GDM1 (cell line): ENCODE measurements at places on chromosomes 16 and 17.

DNA sequence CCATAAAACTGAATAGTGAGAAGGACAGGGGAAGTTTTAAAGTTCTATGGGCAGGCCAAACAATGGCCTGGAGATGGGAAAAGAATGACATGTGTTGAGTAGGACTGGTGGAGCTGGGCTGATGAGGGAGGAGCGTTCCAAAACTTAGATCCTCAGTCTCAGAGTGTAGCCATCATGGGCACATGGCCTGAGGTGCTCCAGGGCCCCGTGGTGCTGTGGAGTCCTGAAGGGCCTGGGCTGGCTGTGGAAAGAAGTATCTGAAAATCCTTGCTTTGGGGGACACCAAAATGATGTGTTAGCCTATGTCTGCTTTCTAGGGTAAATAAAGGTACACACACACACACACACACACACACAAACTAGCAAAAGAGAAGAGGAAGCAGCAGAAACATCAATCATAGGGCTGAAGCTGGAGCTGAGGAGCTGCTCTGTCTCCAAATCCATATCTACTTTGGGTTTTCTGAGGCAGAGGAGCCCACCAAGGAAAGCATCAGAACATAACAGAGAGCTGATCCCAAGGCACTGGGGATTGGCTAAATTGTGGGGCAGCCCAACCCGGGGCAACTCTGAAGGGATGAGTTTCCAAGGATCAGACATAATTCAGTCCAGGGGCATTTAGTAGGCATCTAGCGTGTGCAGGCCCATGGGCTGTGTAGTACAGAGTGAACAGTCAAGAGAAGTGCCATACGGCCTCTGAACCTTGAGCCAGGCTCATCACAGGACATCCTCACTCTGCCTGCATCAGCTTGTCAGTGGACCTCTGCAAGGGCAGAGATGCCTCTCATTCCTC is 85.2 kb downstream of the C16orf78 start:
- no peak for DNase-seq

GRCh38 chr17:27986805-27987684 is 55.4 kb upstream of the NLK start:
- peak; percentile 67 for DNase-seq

GRCh38 chr17:75476752-75477489 is 20.5 kb downstream of the TMEM94 start:
- DNase-seq = no peak

DNA sequence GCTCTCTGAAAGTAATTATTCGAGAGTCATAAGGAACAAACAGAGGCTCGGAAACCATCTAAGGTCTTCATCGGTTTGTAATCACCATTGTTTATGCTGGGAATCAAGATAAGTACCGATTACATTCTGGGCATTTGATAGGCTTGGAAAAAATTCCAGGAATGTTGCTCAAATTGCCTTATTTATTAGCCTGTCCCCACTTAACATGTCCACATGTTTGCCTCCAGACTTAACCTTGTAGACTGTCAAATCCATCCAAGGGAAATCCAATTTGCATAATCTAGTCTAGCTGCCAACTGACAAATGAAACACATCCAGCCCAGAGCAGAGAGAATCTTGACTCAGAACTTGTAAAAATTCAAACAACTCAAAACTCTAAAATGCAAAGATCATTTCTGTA is 51.3 kb upstream of the TMC5 start:
- no peak for DNase-seq

DNA sequence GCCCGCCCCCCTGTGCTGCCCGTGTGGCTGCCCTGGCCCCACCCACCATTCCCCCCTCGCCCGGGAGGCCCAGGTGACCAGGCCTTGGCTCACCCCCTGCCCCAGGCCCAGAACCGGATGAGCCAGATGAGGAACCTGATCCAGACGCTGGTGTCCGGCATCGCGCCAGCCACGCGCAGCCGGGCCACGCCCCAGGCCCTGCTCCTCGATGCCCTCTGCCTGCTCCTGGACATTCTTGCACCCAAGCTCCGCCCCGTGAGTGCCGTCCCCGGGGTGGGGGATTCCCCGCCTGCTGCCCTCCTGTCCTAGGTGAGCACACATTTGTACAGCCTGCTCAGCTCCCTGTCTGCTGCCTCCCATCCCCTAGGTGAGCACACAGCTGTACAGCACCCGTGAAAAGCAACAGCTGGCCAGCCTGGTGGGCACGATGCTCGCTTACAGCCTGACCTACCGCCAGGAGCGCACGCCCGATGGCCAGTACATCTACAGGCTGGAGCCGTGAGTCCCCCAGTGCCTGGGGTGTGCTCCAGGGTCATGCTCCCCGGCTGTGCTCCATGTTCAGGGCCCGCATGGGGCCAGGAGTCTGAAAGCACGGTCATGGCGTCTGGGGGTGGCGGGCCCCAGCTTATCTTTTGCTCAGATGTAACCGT is 4.8 kb downstream of the GNG13 start:
- no peak for DNase-seq

DNA sequence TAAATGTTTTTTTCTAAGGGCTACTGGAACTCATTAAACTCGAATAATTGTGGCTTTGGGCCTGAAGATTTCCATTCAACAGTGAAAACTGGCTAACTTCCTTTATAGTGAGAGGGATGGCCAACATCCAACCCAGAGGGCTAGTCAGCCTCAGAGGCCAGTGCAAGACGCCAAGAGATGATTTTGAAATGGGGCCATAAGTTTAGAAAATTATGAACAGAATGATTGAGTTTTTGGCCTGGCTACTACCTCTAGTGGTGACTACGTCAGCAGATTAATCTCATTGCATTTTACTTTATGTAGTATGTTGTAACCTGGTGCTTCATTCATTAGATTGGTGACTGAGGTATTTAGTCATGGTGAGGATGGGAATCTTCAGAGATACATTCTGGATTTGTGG is 28.4 kb downstream of the HAPSTR1 start:
- no peak for DNase-seq

DNA sequence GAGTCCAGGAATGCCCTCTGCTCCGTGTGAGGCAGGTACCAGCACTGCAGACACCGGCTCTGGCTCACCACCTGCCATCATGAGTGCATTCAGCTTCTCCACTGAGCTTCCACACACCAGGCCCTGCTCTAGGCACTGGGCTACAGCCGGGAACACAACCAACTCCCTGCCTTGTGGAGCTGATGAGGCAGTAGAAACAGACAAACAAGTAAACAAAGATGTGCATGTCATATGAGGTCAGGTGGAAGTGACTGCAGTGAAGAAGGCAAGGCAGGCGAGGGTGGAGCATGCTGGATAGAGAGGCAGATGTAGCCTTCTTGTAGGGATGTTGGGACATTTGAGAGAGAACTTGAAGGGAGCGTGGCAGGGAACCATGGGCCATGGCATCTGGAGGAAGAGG is 5.0 kb downstream of the NLRC5 start:
- no peak for DNase-seq

- DNase-seq = no peak
Measured at GRCh38 chr16:35687071-35687470, 2227.7 kb downstream of the TP53TG3F start.

- no peak for DNase-seq
Measured at GRCh38 chr17:14149751-14150150, 80.4 kb downstream of the COX10 start.

- DNase-seq = no peak
Measured at GRCh38 chr16:4337540-4338088, 13.5 kb downstream of the PAM16 start.

DNA sequence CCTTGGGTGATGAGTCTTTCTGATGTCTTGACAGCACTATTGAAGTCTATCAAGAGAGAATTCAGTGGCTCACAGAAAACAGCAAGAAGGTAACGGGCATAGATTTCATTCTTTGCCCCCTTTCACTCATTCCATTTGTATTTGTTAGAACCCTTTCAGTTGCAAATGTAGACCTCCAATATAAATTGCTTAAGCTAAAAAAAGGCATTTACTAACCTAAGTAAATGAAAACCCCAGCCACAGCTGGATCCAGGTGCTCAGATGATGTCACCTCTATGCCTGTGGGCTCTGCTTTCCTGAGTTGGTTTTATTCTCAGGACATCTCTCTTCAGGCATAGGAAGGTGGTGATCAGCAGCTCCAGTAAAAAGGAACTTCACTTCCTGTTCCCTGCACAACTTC is 11.1 kb downstream of the VWA3A start:
- no peak for DNase-seq

DNA sequence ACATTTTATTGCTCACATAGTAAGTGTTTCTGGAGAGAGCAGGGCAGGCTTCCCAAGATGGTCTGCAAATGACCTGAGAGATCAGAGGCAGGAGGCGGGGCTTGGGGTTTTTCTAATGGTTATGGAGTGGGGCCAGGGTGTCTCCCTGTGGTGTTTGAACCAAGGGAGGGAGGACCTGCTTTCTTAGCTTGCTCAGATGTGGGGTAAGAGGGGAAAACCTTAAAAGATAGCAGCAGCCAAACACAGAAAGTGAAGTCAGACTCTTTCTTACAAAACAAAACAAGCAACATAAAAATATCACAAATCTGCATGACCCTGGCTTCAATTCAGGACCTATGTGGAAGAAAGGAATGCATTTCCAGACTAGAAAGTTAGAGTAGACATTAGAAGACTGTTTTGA is 22.9 kb upstream of the DNAJA2 start:
- no peak for DNase-seq

GRCh38 chr16:78686601-78687000 is 587.1 kb downstream of the WWOX start:
- DNase-seq = no peak

- no peak for DNase-seq
Measured at GRCh38 chr16:19328364-19328763, 42.8 kb downstream of the CLEC19A start.

- DNase-seq = no peak
Measured at GRCh38 chr16:88337021-88337420, 45.7 kb upstream of the ZNF469 start.

DNA sequence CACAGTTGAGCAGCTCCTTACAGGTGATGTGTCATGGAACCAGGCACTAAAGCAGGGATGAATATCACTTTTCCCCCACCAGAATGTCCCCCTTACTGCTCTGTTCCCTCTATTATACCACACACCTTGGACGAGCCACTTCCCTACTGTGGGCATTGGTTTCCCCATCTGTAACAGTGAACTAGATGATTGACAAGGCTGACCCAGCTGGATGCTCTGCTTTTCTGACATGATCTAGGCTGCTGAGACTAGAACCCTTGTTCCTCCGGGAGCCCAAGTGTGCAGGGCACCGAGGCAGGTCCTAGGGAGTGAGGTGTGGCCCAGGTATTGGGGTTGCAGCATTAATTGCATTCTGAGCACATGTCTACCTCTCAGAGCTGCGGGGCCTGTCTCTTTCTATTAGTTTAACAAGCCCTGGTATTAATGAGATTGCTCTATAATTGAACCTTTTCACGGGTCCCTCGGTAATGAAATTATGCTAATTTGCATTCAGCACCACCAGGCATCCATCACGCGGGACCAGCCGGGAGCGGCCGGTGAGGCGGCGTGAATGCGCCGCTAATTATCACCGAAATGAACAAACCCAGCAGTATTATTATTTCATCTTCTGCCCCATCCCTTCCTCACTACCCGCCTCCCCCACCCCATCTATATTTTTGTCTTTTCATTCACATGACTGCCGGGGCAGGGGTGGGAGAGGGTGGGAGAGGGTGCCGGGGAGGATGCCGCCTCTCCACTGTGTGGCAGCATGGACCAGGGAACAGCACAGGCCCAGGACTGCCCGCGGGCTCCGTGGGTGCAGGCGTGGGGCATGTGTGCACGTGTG is 121.1 kb downstream of the CYLD start:
- no peak for DNase-seq

GRCh38 chr17:1228781-1229348 is 41.4 kb upstream of the BHLHA9 start:
- no peak for DNase-seq

DNA sequence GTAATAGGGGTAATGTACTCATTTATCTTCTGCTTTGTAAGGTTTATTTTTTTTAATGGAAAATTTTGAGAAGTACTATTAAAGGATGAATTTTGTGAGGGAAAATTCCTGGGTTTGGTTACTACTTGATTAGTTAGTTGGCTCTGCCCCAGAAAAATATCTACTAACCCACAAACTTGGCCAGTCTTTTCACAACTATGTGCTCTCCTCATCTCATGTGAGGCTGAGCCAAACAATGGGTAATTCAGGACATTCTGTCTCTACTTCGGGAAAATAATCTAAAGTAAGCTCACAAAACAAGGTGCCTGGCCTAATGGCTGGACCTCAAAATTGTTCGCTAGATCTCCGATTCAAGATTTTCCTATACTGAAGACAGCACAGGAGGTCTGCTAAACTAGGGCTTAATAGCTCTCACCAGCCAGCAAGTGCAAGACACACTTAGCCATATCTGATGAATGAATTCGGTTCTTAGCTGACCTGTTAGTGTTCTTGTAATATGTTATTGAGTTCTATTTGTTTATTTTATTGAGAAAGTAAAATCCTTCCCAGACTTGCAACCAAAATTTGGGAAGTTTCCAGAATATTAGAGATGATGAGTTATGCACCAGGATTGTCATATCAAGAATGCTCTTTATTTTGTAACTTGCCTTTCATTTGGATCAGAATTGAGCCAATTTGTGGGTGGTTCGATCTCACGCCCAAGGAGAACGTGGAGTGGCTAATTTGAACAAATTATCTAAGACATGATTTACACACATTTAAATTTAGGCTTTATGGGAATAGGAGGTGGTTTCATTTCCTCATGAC is 5.7 kb downstream of the KCNJ16 start:
- no peak for DNase-seq

DNA sequence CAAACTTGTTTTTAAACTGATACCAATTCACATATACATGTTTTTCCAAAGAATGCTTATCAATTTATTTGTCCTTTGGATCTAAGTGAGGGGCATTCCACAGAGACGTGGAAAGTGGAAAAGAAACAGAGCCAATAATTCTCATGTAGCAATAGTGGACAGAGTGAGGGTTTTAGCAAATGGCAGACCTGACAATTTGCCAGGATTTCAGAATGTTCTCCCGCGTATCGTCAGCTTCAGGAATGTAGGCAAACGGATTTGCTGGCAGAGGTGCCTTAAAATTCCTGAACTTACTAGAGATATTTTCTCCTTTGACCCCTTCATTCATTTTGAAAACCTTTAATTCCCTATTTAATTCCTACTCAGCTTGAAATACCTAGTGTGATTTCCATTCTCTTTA is 193.4 kb upstream of the CPHXL start:
- DNase-seq = no peak

DNA sequence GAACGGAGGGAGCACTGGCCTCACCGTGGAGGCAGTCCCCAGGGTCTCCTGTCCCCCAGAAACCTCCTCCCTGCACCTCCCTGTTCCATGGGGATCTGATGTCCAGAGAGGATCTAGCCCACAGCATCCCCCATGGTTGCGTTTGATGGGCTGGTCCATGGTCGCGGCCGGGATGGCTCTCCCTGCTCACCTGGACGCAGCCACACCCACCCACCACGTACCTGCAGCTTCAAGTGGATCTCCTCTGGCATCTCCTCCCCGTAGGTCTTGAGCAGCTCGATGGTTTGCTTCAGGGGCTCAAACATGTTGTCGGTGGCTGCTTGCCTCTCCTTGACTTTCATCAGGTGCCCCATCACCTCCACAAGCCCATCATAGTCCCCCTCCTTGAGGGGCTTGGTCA is 47.9 kb downstream of the DNAH17 start:
- DNase-seq = no peak

DNA sequence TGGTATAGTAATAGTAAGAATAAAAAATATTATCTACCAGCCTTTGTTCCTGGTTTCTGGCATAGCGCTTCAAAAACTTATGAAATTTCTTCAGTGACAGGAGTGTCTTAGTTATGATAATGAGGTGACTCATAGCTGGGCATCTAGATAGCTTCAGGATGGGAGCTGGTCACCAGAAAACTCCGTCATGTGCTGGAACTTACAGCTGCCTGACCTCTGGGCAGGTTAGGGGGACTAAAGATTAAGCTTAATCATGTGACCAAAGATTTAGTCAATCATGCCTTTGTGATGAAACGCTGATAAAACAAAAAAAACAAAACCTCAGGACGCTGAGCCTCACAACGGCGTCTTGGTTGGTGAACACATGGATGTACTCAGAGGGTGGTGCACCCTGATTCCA is 154.2 kb downstream of the MYO1D start:
- no peak for DNase-seq
